ENCODE measurements at places on chromosomes 16 and 17.

GRCh38 chr17:47733674-47734410 lies 806 bp downstream of the TBX21 start:
- DNase-seq = no peak

DNA sequence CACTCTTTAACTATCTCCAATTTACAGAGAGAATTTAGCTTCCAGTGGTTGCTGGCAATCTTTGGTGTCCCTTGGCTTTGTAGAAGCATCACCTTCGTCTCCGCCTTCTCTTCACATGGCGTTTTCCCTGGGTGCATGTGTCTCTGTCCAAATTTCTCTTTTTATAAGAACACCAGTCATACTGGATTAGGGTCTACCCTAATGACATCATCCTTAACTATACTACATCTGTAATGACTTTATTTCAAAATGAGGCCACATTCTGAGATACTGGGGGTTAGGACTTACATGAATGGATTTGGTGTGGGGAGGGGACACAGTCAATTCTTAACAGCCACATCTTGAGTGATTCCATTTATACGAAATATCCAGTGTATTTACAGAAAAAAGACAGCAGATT lies 22.2 kb downstream of the CACNG4 start:
- no peak for DNase-seq

DNA sequence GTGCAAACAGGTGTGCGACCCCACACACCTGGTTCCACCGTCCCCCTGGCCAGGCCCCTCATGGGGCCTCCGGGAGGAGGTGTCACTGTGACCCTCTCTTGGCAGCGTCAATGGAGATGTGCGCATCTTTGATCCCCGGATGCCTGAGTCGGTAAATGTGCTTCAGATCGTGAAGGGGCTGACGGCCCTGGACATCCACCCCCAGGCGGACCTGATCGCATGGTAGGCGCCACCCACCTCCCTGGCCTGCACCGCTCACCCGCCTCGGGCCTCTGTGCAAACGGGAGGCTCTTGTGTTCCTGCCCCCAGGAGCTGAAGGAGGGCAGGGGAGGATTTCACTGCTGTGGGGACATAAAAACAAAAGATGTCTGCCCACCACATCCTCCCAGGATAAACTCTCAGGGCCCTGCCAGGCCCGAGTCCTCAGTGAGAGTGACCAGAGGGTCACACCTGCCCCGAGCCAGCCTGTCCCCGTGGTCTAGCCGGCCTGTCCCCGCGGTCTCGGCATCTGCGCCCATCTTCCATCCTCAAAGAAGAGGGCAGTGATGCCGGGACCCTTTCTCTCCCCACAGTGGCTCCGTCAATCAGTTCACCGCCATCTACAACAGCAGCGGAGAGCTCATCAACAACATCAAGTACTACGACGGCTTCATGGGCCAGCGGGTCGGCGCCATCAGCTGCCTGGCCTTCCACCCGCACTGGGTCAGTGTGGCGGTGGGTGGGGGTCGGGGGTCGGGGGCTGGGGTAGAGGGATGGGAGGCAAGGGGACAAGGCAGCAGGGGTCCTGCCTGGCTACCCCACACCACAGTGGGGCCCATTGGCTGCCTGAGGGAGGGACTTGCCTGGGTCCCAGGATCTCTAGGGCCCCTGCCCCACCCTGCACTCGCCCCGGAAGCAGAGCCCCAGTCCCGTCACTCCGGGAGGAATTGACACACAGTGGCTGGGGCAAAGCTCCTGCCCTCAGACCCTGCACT lies 29.0 kb upstream of the CHMP6 start:
- no peak for DNase-seq

GRCh38 chr16:49275870-49276269 lies 5.8 kb downstream of the CBLN1 start:
- no peak for DNase-seq

GRCh38 chr17:44489581-44489980 lies 13.6 kb downstream of the GPATCH8 start:
- DNase-seq = no peak

DNA sequence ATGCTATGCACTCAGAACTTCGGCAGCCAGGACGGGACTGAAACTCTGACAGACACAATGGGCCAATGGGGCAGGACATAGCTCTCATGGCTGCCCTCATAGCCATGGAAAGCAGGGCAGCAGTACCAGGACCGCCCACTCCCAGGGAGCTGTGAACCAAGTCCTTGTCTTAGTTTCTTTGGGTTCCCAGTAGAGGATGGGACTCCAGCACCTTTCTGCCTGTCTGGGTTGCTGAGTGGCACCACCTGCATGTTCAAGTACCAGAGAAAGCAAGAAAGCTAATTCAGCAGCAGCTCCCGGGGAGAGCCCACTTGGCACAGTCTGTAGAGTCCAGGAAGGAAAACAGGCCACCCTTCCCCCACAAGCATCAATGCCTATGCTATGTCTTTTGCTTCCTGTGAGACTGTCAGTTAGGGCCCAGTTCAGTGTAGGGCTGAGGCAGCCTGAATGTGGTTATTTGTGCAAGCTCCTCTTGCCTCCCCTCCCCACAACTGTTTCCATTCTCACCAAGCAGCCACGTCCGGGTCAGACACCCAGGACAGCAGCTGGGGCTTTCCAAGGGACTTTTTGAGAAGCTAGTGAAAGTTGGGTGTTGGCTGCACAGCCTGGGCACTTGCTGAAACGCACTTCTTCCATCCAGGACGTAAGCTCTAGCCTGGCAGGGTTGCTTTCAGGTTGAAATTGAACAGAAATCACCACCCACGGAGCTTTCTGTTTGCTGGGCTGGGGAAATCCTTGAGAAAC lies 7.8 kb downstream of the SUPT4H1 start:
- DNase-seq = peak; percentile 18

DNA sequence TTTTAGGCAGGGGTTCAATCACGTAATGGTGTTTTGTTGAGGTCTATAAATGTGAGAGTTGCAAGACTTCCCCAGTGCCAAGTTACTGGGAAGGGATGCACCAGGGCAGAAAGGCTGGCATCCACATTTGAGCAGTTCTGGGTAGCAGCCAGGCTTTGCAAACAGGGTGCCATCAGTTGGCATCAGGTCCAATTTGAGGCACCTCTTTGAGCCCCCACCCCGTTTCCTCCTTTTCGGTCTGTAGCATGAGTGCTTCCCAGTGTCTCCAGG lies 142.6 kb upstream of the CACNG5 start:
- DNase-seq = no peak
